ENCODE measurements at places on chromosomes 11 and 22.

GRCh38 chr11:94417386-94417987 lies 16.3 kb upstream of the GPR83 start:
- peak; percentile 14 for DNase-seq

DNA sequence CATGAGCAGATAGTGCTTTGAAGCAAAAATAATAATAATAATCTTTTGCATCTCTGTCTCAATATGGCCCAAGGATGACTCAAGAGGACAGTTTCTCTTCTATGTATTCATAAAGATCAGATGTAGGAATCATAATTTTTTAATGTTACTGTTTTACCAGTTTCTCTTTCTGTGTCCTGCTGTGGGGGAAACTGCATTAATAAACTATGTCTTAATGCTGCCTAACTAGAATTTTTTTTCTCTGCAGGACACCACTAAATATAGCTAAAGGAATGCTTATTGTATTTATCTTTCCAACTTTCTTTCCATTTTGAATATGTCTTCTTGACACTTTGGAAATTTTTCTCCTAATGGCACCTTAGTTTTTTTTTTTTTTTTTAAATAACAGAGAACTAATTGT lies 6.5 kb downstream of the FJX1 start:
- DNase-seq: no peak

DNA sequence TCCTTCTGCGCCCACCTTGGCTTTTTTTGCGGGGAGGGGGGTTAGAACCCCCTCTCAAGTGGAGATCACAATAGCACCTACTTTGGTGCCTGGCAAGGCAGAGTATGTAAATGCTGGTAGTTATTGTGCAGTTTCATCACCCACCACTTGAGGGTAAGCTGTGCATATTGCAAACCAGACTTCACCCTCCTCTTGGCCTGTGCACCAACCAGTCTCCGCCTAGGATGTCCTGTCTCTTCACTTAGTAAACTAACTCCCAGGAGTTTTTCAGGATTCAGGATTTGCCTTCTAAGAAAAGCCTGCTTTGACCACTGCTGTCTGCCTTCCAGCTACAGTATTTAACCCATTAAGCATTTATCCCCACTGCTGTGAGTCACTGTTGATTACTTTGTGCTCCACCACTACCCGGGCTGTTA lies 2.0 kb upstream of the UBXN1 start:
- DNase-seq: no peak

GRCh38 chr11:60951904-60952741 lies at the start of gene SLC15A3:
TSS of gene SLC15A3 (minus strand) at chr11:60952176. CDS start at chr11:60951551, 625 bp downstream.
- DNase-seq: peak; percentile 34

DNA sequence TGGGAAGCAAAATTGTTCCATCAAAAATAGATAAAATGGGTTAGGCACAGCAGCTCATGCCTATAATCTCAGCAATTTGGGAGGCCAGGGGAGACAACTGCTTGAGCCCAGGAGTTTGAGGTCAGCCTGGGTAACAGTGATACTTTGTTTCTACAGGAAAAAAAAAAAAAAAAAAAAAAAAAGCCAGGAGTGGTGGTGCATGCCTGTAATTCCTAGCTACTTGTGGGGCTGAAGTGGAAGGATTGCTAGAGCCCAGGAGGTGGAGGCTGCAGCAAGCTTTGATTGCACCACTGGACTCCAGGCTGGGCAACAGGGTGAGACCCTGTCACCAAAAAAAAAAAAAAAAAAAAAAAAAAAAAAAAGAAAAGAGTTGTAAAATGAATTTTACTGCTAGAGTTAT lies 49.6 kb downstream of the KIF18A start:
- DNase-seq: no peak

GRCh38 chr22:36015811-36016529 lies 12.7 kb downstream of the RBFOX2 start:
- DNase-seq: no peak

All from forelimb muscle (tissue), 1 donor.